ENCODE measurements at places on chromosomes 3 and 15.
A peak's percentile ranks its signal among the peaks of the same experiment; 100 is the strongest.

DNA sequence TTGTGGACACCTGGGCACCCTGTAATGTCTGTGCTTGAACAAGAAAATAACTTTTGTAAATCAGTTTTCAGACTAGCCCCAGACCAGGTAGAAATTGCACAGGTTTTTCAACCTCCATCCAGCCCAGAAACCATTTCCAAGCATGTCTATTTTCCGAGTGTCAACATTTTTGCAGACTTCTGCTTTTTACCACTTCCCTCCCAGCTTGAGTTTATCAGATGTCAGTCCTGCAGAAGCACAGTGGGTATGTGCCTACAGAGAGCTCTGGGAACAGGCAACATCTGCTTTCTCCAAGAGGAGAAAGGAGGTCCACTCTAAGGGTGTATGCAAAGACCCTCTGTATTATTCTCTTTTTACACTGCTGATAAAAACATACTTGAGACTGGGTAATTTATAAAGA is 83.9 kb downstream of the LRRK1 start:
- DNase-seq: no peak

- DNase-seq: peak; percentile 42
Measured at GRCh38 chr15:58473724-58474123, 41.9 kb downstream of the LIPC start.

DNA sequence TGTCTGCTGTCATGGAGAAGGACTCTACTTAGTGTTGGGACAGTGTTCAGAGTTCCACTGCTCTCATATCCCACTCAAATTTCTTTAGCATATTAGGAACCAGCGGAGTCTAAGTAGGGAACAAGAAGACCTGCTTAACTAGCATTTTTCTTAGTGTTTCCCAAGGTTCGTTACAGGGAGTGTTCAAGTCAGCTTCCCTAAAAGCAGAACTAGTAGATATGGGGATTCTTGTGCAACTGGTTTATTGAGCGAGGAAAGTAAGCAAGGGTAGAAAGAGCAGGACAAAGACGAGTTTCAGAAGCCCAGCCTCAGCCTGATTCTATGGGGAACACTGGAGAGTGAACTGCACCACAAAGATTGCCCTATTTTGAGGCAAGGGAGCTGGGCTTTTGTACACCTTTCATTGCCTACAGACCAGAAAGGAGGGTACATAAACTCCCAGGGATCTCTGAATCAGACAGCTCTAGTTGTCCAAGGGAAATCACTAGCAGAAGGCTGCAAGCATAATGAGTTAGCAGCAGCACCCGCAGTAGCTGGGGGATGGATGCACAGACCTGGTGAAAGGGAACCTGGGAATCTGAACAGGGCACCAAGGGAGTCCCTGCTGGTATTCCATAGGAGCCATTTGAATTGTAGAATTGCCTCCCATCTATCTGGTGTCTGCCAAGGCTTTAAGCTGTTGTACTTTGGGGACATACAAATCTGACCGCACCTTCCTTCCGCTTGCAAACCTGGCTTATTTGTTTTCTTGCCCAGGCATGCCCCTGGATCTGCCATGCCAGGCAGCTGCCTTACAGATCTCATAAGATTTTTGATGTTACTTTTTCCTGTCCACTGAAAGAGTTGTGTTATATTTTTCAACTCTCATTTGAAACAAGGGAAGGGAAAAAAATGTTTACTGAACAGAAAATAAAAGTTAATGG is 15.1 kb downstream of the CMTM7 start:
- peak; percentile 13 for DNase-seq

- DNase-seq: no peak
Measured at GRCh38 chr3:51798411-51798963, 19.4 kb upstream of the IQCF6 start.

- no peak for DNase-seq
Measured at GRCh38 chr15:71683411-71684274, 126.7 kb upstream of the NR2E3 start.

DNA sequence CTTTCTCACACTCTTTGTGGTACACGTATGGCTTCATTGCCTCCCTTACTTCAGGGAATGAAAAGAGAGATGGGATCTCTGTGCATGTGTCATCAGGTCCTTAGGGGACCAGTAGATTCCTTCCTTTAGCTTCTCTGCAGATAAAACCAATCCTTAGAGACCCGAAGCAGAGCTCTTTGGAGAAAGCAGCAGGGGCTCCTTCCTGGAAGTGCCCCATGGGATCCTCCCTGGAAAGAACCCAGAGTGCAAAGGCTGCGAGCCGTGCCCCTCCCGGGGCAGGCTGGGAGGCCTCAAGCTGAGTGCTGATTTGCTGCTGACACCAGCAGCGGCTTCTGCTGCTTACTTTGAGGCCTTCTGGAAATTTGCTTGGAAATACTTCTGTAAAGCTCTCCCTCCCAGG is 328.6 kb upstream of the RGMA start:
- DNase-seq: no peak

GRCh38 chr3:172042136-172042662 is 2.8 kb downstream of the FNDC3B start:
- DNase-seq: no peak

DNA sequence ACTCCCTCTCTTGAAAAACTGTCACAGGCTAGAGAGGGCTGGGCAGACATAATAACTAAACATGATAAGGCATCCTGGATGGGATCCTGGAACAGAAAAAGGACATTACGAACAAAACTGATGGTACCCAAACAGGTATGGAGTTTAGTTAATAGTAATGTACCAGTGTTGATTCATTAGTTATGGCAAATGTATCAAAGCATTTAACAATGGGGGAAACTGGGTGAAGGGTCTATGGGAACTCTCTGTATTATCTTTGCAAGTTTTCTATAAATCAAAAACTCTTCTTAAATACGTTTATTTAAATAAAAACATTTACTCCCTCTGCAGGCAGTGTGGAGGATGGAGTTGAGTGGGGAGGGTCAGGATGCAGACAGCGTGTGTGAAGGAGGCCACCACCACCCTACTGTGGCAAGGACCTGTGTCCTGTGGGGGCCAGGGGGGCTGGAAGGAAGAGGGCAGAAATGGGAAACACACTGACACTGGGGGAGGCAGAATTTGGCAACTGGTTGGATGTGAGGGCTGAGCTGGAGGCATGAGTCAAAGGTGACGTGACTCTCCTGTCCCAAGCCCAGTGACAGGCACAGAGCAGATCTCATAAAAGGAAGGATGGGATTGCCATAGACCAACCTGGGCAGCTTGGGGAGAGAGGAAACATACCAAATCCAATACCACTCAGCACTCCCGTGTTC is 59.6 kb upstream of the ITGA11 start:
- no peak for DNase-seq

GRCh38 chr3:8504611-8504973 is 3.0 kb downstream of the LMCD1 start:
- no peak for DNase-seq

DNA sequence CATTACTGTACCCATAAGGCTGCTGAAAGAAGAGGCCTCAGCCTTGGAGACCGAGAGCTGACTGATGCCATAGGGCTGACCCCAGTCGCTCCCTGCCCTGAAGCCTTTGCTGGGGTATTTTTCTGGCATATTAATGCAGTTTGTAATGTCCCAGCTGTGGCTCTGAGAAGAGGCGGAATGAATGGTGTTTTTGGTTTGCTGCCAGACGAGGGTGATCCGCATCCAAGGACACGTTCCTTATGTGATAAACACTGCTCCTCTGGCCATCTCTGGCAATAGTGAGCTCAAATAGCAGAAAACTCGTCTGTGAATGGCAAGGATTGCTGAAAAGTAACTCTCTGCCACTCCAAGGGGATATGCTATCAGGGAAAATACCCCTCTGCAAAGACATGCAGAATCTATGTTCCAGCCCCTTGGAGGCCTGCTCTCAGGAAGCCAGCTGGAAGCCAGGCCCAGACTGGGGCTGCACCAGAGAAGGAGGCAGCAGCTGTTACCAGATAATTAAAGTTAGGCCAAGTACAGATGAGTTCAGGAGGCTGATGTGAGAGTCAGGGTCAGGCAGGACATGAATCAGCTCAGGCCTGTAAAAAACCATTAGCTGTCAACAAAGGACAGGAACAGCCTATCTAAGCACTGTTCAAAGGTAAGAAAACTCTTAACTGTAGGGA is 28.9 kb upstream of the KLHL6 start:
- DNase-seq: no peak
